ENCODE measurements at places on chromosomes 13 and 19.

DNA sequence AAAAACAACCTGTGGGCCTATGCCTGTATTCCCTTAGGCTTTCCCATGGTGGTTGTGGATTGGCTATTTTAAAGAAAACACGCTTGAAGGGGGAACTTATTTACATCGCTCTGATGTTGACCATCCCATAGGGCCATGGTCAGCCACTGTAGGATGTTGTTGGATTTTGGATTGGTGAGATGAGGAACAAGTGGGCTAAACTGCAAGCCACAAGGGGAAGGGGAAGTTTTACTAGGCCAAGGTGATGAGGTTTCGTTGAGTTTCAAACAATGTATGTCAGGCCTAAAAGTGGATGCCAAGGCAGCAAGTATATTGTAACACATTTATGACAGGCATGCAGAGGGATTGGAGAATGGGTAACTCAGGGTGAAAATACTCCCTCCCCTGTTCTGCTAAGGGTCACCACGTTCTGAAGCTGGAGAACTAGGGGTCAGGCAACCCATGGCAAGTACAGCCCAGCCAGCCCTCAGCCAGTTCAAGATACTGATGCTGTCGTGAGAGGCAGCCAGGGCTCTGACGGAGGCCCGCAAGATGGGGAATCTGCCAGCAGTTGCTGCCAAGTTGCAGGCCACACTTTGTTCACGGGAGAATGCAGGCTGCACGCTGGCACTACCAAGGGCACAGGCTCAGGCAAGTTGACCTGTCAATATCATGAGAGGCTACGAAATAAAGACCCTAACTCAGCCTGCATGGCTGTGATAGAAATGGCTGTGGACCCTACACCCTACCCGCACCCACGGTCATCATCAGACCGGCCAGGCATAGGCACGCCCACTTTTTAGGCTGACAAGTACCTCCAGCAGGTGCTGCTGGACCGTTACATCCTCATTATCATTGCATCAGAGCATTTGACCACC is 11.1 kb downstream of the IRGC start:
- H3K4me1 ChIP-seq = 0 out of 2 replicates have a peak, but pooled peaks cover 2% of the 10 kb centered on the region
- no peak overlapping the region for H3K27ac ChIP-seq
- H3K4me3 ChIP-seq = no peak overlapping the region
- no peaks in the 10 kb centered on the region for H3K27me3 ChIP-seq
- DNase-seq = no peak
- H3K36me3 ChIP-seq = peaks cover 28% of the 10 kb centered on the region

DNA sequence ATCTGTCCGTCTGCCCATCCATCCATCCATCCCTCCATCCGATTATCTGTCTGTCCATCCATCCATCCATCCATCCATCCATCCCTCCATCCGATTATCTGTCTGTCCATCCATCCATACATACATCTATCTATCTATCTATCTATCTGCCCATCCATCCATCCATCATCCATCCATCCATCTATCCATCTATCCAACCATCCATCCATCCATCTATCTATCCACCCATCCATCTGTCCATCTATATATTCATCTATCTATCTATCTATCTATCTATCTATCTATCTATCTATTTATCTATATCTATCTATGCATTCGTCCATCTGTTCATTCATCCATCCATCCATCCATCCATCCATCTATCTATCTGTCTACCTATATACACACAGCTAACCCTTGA is 471.1 kb upstream of the ZNF507 start:
- H3K27me3 ChIP-seq = no peaks in the 10 kb centered on the region
- H3K4me1 ChIP-seq = no peaks in the 10 kb centered on the region
- H3K27ac ChIP-seq = no peak overlapping the region

DNA sequence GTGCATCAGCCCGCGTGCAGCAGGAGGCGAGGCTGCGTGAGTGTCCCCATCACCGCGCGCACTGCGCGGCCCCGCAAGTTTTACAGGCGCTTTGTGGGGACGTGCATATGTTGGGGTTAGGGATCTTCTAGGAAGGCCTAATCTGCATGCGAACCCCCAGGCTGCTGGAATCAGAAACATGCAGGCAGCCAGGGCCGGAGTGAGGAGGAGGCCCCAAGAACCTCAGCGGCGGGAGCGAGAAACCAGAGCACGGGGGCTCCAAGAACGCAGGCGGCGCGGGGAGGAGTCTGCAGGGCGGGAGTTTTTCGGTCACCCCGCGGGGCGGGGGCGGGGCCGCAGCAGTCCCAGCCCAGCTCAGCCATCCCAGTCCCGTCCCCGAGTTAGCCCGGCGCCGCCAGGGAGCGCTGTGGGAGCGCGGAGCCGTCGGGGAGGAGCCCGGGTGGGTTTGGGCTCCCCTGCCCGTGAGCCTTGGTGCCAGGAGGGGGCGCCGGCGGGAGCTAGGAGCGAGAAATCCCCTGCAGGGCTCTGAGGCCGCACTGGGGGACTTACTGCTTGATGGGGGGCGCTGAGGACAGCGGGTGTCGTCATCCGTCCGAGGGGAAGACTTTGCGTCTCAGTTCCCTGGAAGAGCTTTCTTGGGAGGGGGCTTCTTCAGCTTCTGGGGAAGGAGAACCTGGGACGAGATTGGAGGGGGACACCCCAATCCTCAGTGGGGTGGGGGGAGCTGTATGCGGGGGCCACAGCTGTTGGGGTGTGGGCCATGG is 933 bp upstream of the NRTN start:
- H3K4me3 ChIP-seq = peak overlapping the region; percentile 10
- peaks cover 30% of the 10 kb centered on the region for H3K27me3 ChIP-seq
- peak; percentile 77 for DNase-seq
- H3K4me1 ChIP-seq = peaks cover 3% of the 10 kb centered on the region

GRCh38 chr19:33819880-33820781 is 23.5 kb downstream of the KCTD15 start:
- no peaks in the 10 kb centered on the region for H3K27me3 ChIP-seq
- H3K4me1 ChIP-seq = peaks cover 1% of the 10 kb centered on the region
- H3K36me3 ChIP-seq = no peaks in the 10 kb centered on the region
- no peak overlapping the region for H3K27ac ChIP-seq
- H3K4me3 ChIP-seq = no peak overlapping the region

DNA sequence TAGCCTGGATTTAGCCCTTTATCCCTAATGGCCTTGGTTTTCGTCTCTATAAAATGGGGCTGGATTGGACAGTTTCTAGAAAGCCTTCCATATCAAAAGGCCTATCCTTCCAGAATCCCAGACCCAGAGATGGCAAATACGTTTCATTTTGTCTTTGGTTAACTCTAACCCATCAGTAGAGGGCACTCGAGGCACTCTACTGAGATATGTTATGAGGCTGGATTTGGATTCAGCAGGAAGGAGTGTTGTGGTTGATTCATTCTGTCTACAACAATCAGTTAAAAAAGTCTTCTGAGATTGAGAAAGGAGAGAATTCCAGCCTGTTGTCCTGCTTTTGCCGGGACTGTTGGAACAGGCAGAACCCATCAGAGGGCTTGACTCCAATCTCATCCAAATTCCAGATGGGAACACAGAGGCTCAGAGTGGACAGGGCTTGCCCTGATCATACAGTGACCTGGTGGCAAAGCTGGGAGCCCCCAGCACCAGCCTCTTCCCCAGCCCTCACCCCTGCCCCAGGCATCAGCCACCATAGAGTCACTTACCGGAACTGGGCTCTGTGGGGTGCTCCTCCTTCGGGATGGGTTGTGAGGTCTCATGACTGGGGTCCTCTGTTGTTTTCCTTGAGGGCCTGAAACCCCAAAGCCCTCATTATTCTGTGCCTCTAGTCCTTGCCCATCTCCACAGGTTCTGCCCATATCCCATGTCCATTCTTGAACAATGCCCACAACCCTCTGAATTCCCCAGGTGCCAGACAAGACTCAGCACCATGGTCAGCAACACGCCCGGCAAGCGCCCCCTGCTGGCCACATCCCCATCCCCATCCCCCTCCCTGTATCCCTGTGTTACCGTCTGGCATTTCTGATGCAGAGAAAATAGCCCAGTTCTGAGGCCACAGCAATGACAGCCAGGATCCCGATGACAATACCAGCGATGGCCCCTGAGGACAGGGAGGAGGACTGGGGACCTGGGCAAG is 12.3 kb upstream of the ZNF180 start:
- H3K27me3 ChIP-seq = no peaks in the 10 kb centered on the region
- peak; percentile 58 for DNase-seq
- no peak overlapping the region for H3K27ac ChIP-seq
- H3K36me3 ChIP-seq = no peaks in the 10 kb centered on the region

DNA sequence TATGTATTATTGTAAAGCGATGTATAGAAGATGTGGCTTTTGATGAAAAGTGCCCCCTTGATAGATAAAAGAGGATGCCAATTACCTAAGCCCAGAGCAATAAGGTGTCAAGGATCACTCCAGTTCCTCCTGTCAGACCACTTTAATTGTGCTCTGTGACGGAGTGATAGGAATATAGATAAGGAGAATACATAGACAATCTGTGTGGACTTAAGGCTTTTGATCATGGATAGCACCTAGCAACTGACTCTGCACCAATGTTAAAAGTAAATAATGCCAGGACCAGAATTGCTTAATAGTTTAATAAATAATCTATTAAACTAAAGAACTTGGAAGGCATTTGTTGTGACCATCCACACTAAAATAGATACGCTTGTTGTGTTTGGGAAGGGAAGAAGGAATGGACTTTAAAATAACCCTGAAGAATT is 390.7 kb upstream of the ARGLU1 start:
- H3K27ac ChIP-seq = no peak overlapping the region
- H3K36me3 ChIP-seq = no peaks in the 10 kb centered on the region
- no peaks in the 10 kb centered on the region for H3K4me1 ChIP-seq
- H3K4me3 ChIP-seq = no peak overlapping the region
- H3K27me3 ChIP-seq = peaks cover 6% of the 10 kb centered on the region

- peaks cover 20% of the 10 kb centered on the region for H3K27me3 ChIP-seq
- DNase-seq = no peak
- H3K4me1 ChIP-seq = no peaks in the 10 kb centered on the region
- no peak overlapping the region for H3K27ac ChIP-seq
- no peak overlapping the region for H3K4me3 ChIP-seq
- no peaks in the 10 kb centered on the region for H3K36me3 ChIP-seq
These were observed 30.4 kb upstream of the CEACAM21 start for GRCh38 chr19:41545547-41545946.

DNA sequence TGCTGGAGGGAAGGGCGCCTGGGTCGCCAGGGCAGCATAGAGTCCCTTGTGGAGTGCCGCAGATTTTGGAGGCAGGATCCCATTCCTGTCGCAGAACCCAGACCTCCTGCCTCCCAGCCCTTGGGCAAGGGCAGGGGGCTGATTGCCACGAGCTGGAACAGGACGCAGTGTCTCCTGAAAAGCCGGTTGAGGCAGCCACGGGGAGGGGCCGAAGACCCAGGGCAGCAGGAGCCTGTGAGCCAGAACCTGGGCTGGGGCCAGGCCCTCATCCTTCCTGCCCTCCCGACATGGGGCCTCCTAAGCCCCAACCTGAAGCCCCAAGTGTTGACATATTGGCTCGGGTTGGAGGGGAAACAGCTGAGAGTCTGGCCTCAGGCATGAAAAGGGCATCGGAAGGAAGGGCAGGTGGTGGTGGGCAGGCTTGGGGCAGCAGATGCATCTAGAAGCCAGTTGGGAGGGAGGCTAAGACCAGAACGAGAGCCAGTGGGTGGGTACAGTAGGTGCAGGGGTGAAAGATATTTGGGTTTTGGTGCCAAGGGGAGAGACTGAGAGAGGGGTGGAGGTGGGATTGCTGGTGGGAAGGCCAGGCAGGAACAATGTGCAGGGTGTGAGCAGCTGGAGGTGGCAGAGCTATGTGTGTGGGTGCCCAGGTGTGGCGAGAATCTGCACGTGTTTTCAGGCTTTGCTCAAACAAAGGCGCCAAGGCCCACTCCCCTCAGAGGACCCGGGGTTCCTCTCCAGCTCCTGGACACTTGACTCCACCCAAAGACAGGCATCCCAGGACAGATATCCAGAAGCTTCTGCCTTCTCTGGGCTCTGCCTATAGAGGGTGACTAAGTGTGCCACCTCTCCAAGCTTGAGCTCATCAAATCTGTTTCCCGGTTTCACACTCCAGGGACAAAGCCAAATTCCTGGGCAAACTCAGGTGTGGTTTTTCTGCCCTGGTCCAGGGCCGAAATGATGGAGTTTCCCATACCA is 1.4 kb upstream of the SBSN start:
- H3K36me3 ChIP-seq = no peaks in the 10 kb centered on the region
- H3K4me1 ChIP-seq = peaks cover 11% of the 10 kb centered on the region
- no peak overlapping the region for H3K27ac ChIP-seq
- DNase-seq = no peak
- H3K27me3 ChIP-seq = peaks cover 15% of the 10 kb centered on the region

- no peak overlapping the region for H3K4me3 ChIP-seq
- H3K36me3 ChIP-seq = no peaks in the 10 kb centered on the region
- H3K27me3 ChIP-seq = peaks cover 9% of the 10 kb centered on the region
These were observed 68.6 kb downstream of the SPACA7 start for GRCh38 chr13:112444416-112445399.

DNA sequence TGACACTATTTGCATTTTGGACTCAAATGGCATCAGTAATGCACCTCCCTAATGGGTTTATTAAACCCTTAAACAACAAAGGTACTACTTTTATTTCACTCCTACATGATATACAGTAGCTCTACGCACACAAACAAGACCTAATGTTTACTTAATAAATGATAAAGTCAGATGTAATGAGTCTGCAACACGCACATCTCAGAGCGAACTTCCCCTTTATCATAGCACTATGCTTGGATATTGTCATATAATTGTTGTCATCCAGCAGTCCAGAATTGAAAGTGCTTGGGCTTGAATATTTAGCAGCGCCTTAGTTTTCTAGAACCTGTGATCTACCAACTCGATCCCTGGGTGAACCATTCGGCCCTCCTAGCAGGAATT is 772 bp downstream of the PARP4 start:
- no peak for DNase-seq
- H3K4me3 ChIP-seq = peak overlapping the region; percentile 91
- peak overlapping the region; percentile 86 for H3K27ac ChIP-seq
- no peaks in the 10 kb centered on the region for H3K36me3 ChIP-seq
- no peaks in the 10 kb centered on the region for H3K27me3 ChIP-seq

GRCh38 chr13:37944869-37945442 is 75.4 kb upstream of the TRPC4 start:
- no peaks in the 10 kb centered on the region for H3K27me3 ChIP-seq
- H3K36me3 ChIP-seq = no peaks in the 10 kb centered on the region
- DNase-seq = peak; percentile 3
- no peak overlapping the region for H3K4me3 ChIP-seq
- no peaks in the 10 kb centered on the region for H3K4me1 ChIP-seq

GRCh38 chr13:72889495-72889894 is 107.6 kb downstream of the PIBF1 start:
- no peak overlapping the region for H3K4me3 ChIP-seq
- no peak for DNase-seq
- peaks cover 2% of the 10 kb centered on the region for H3K4me1 ChIP-seq
- H3K27me3 ChIP-seq = no peaks in the 10 kb centered on the region

GRCh38 chr13:32028711-32029110 is 2.9 kb upstream of the FRY start:
- H3K36me3 ChIP-seq = no peaks in the 10 kb centered on the region
- no peak for DNase-seq
- peaks cover 2% of the 10 kb centered on the region for H3K4me1 ChIP-seq

- no peaks in the 10 kb centered on the region for H3K36me3 ChIP-seq
- H3K27ac ChIP-seq = no peak overlapping the region
- no peaks in the 10 kb centered on the region for H3K27me3 ChIP-seq
- no peak overlapping the region for H3K4me3 ChIP-seq
These were observed 196.0 kb downstream of the KLF5 start for GRCh38 chr13:73254827-73255226.

GRCh38 chr13:107211073-107211472 is 643.1 kb upstream of the ARGLU1 start:
- no peak overlapping the region for H3K4me3 ChIP-seq
- H3K27ac ChIP-seq = no peak overlapping the region
- no peaks in the 10 kb centered on the region for H3K27me3 ChIP-seq
- DNase-seq = peak; percentile 97
